Peyer's patch (tissue), 4 donors: ENCODE measurements at places on chromosomes 3 and 15. TPM values are rescaled to one million over a fixed set of nuclear protein-coding genes. Genes with fewer than 3 reads are reported as not detected.

The CD276 gene
- total RNA-seq, result 29.4 TPM

- DNase-seq, result no peak
- H3K27me3 ChIP-seq, result no peaks in the 10 kb centered on the region
- H3K4me3 ChIP-seq, result no peak overlapping the region
- H3K36me3 ChIP-seq, result no peaks in the 10 kb centered on the region
- no peak overlapping the region for H3K27ac ChIP-seq
Measured at GRCh38 chr15:90154861-90155626, 46.1 kb upstream of the SEMA4B start.

The PLA2G4E gene
- total RNA-seq, result 1.5 TPM

The TRH gene
- total RNA-seq, result not detected

The ARGFX gene
- not detected for total RNA-seq

DNA sequence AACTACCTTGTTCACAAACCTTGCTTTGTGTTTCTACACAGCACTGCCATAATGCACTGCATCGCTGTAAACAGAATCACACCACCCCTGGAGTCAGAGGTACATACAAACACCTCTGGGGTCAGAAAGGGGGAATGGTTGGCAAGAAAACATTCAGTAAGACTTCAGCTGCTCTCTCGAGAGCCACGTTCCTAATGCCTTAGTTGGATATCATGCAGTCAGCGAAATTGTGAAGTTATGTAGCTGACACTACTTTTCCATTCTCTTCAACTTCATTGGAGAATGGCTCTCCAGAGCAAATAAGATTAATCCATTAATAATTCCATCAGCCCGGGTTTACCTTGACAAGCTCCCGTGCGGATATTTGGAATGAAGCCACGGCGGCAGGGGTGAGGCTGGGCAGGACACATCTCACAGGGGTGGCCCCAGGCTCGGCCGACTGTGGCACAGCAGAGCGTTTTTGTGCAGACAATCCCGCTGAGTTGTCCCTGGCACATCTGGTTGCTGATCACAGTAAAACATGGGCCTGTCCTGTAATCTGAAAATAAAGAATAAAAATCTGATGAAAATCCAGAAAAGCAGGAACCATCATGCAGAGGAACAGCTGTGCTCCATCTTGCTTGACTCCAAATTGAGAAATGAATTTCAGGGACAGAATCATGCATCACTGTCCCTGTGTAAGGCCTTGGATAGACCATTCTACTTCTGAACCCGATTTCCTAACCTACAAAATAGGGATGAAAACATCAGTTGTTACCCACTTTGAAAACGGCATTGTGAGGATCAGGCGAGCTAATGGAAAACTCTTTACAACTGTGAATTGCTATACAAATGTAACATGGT lies 108.0 kb downstream of the FBN1 start:
- H3K36me3 ChIP-seq, result no peaks in the 10 kb centered on the region
- DNase-seq, result no peak
- H3K27ac ChIP-seq, result no peak overlapping the region
- no peak overlapping the region for H3K4me3 ChIP-seq

GRCh38 chr3:114213292-114213626 lies 24.1 kb downstream of the ZNF80 start:
- no peak overlapping the region for H3K4me3 ChIP-seq
- peak overlapping the region; percentile 95 for H3K27ac ChIP-seq
- H3K4me1 ChIP-seq, result peaks cover 5% of the 10 kb centered on the region
- H3K27me3 ChIP-seq, result no peaks in the 10 kb centered on the region
- no peaks in the 10 kb centered on the region for H3K36me3 ChIP-seq
- DNase-seq, result no peak

The SLC12A1 gene
- not detected for total RNA-seq

DNA sequence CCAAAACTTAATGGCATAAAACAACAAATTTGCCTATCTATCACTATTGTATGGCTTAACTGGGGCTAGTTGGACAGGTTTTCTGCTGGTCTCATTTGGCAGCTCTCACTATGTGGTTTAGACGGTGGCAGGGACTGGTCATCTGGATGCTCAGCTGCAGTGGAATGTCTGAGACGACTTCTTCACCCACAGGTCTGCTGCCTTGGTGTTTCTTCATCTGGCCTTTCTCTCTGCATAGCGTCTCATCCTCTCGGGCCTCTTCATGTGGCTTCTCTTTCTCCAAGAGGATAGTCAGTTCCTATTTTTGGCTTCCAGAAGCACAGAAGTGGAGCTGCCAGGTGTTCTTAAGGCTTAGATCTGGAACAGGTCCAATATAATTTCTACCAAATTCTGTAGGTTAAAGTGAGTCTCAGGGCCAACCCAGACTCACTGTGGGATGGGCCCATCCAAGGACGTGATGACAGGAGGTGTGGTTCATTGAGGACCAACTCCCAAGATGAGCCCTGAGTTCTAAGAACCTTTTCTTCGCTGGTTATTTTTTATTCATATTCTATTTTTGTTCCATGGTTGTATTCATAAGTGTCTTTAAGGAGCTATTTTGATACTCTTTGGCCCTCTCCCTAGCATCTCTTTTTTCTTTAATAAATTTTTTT lies 18.6 kb downstream of the UBE2Q2 start:
- no peak overlapping the region for H3K4me3 ChIP-seq
- no peaks in the 10 kb centered on the region for H3K36me3 ChIP-seq
- DNase-seq, result no peak
- no peaks in the 10 kb centered on the region for H3K4me1 ChIP-seq
- H3K27ac ChIP-seq, result no peak overlapping the region

DNA sequence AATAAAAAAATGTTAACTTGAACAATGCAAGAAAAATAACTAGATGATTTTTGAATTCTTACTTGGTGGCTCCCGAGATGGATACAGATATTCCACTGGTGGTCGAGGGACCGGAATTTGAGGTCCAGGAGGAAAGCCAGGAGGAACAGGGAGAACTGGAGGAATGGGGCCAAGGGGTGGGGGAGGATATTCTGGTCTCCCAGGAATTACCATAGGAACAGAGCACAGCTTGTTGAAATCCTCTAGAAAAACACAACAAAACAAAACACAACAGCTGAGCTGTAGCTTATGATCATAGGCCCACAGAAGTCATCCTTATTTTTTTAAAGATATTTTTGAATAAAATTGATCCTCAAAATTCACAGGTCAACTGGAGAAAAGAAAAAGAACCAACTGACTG lies 129.4 kb downstream of the FBN1 start:
- H3K27me3 ChIP-seq, result no peaks in the 10 kb centered on the region
- no peak overlapping the region for H3K27ac ChIP-seq
- DNase-seq, result no peak
- no peaks in the 10 kb centered on the region for H3K4me1 ChIP-seq
- H3K4me3 ChIP-seq, result no peak overlapping the region

The NT5DC2 gene
- 13.0 TPM for total RNA-seq

DNA sequence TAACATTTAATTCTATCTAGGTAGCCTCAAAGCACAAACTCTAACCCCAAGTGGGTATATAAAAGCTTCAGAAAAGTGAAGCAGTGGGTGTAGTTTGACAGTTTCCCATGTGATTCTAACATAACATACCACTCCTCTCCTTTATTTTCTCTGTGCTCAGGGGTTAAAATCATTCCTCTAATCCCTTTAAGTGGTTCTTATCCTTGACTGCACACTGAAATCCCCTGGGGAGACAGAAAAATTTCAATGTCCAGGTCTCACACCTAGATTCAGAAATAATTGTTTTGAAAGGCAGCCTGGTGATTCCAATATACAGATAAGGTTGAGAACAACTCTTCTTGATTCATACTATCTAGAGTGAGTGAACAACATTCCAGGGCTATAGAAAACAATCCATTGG lies 986.4 kb downstream of the ROBO1 start:
- no peaks in the 10 kb centered on the region for H3K27me3 ChIP-seq
- H3K27ac ChIP-seq, result no peak overlapping the region
- H3K4me3 ChIP-seq, result no peak overlapping the region
